ENCODE measurements at places on chromosomes 1 and 21.

DNA sequence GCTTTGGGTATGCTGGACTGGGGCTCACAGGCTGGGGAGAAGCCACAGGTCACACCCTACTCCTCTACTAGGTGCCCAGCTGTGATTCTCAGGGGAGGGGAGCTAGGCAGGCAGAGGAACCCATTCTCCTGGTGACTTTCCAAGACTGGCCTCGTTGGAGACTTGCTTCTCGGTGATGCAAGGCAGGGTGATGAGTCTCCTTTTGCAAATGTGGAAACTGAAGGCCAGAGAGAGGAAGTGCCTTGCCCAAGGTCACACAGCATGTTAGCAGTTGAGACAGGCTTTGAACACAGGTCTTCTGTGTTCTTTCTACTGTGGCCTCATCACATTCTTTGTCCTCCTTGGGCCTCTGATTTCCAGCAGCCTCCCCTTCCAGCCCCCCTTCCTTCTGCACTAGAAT lies 20.5 kb upstream of the C1QA start:
- DNase-seq, result no peak

GRCh38 chr21:45293220-45293725 lies 5.6 kb upstream of the POFUT2 start:
- peak; percentile 44 for DNase-seq

DNA sequence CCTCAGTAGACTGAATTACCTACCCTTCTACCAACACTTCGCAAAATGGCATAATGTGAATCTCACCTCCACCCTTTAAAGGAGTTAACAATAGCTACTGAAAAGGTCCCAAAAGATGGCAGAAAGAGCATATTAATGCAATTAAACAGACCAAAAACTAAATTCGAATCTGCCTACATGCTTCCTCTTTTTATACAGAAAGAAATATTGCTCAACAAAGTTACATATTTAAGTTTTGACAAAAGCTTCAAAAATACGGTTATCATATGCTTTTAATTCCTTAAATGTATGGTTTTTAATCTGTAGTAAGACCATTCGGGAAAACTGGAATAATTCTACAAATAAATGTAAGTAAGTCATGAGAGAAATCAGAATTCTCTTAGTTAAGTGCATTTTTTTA lies 2.2 kb downstream of the APP start:
- no peak for DNase-seq

GRCh38 chr1:89022167-89022959 lies at the start of gene GBP3:
Gene GBP3, minus strand, starts transcription at chr1:89022866. Its CDS starts 2,145 bp downstream, at chr1:89020721.
- peak; percentile 47 for DNase-seq

DNA sequence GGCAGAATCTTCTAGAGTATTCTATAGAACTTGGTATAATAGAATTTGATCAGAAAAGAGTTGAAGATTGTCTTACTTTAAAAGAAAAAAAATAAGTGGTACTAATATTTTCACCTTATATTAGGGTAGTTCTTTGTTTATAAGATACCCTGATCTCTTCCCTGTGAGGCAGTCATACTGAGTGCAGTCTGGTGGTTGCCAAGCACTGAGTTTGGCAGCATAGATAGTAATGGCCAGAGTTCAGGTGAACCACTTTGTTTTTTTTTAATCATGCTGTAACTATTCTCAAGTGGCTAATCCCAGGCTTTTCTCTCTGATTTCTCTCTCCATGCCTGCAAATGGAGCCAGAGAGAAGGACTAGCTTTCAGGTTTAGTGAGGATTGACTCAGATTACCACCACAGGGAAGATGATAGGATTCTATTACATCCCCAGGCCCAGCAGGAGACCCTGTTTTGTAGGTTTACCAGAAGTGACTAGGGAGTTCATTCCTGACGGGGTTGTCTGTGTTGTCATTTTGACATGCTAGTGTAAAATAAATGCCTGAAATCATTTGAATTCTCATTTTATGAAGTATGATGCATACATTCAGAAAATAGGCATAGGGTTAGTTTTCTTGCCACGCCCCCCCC lies 16.7 kb downstream of the KDM1A start:
- DNase-seq, result no peak

GRCh38 chr1:34843392-34844251 lies 15.9 kb downstream of the SMIM12 start:
- DNase-seq, result no peak

- peak; percentile 64 for DNase-seq
Measured at GRCh38 chr1:64915381-64916274, 50.7 kb downstream of the JAK1 start.

- no peak for DNase-seq
Measured at GRCh38 chr21:43363506-43364260, 63.2 kb downstream of the SIK1 start.

- peak; percentile 2 for DNase-seq
Measured at GRCh38 chr1:50829014-50829958, 130.8 kb downstream of the FAF1 start.

DNA sequence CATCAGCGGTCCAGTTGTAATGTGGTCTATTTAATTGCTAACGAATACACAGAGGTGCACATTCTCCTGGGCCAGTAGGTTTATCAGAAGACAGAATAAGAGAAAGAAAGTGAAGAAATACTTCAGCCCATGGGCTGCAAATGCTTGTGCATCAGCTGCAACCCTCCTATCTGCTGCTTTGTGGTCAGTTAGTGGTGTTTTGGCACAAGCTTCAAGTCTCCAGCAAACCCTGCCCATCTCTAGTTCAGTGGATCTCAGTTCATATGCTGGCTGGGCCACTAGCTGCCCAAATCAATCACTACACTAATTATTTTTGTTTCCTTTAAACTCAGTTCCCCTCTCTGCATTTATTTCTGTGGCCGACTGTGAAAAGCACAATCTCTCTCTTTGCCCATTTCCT lies 124.2 kb downstream of the KCNJ6 start:
- DNase-seq, result no peak

GRCh38 chr1:21284206-21285054 lies 5.8 kb downstream of the ECE1 start:
- DNase-seq, result no peak

DNA sequence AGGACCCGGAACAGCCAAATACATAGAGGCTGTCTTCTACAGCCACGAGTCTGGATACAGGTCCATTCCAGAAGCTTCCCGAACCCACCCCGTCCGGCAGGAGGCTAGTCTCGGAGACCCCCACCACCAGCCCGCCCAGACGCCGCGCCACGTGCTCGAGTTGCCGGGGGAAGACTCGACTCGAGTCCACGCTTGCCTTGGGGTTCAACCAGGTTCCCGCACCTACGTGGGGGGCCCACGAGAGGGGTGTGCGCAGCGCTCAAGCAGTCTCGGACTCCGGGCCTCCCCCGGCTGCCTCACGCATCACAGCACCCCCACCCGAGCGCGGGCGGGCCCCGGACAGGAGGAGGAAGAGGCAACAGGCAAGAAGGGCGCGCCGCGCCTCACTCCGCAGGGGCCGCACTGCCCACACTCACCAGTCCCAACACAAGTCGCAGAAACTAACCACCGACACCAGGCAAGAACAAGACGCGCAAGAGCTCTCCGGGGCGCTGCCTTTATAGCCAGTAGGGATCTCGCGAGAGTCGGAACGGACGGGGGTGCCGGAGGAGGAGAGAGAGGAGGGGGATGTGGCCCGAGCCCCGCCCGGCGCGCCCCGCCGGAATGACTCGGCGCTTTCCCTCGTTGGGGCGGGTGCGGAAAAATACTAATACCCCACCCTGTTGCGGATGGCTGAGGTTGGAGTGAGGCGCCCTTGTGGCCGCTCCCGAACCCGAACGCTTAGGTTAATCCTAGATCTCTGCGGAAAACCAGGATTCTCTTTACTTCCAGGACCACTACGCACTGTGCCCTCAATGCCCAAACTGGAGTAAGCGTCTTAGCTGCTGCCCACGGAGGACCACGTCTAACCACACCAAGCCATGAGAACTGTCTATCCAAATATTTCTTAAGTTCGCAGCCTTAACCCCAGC lies at the start of gene PRDX1:
PRDX1 (minus strand) TSS at position 472 of the 911 bp plus-strand sequence. CDS start 2,841 bp downstream, outside the sequence.
- DNase-seq, result peak; percentile 92

DNA sequence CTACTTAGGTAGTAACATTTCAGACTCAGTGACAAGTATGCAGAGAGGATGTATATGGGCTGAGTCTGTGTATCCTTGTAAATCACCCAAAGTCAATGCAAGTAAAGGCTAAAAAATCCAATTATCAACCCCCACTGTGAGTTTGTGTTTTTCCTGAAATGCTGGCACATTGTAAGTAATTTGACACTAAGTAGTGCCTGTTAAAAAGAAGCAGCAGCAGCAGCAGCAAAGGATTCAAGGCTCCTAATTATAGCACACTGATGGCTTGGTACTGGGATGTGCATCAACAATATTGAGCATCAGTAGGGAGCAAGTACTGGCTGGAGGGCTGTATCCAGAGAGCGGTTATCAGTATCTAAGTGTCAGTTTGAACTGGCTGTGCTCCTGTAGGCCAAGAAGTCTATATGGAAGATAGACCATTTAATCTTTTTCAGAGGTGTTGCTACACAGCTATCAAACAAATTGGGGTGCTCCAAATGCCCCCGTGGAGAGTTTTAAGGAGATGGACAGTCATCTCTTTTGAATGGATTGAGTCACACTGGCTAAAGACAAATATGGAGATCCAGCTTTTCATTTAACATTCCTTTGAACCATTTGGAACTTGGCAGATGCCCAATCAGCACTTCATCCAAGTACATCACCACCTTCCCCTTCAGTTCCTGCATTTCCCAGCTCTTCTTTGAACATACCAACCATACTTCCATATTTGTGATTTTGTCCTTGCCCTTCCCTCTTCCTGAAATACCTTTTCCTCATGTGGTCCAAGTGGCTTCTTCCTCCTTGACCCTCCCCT lies 241.2 kb upstream of the ST6GALNAC5 start:
- DNase-seq, result no peak

- no peak for DNase-seq
Measured at GRCh38 chr1:228304225-228304624, 96.4 kb downstream of the OBSCN start.

GRCh38 chr1:240029418-240029817 lies 62.3 kb upstream of the FMN2 start:
- DNase-seq, result no peak
